ENCODE measurements at places on chromosomes 11 and 22.

DNA sequence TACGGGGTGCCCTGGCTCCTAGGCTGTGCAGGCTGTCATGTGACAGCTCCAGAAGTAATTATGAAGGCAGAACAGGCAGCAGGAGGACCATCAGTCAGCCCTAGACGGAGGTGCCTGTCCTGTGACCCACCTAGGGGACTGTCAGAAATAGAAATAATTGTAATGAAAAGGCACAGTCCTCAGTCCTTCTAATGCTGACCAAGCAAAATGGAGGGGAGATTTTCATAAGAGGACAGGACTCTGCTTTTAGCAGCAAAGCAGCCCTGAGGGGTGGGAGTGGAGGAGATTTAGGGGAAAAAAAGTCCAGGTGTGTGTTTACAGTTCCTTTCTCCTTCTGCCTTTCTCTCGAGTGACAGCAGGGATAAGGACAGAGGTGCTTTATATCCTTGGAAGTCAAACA, 108.3 kb upstream of the KIRREL3 start:
- DNase-seq, result no peak

DNA sequence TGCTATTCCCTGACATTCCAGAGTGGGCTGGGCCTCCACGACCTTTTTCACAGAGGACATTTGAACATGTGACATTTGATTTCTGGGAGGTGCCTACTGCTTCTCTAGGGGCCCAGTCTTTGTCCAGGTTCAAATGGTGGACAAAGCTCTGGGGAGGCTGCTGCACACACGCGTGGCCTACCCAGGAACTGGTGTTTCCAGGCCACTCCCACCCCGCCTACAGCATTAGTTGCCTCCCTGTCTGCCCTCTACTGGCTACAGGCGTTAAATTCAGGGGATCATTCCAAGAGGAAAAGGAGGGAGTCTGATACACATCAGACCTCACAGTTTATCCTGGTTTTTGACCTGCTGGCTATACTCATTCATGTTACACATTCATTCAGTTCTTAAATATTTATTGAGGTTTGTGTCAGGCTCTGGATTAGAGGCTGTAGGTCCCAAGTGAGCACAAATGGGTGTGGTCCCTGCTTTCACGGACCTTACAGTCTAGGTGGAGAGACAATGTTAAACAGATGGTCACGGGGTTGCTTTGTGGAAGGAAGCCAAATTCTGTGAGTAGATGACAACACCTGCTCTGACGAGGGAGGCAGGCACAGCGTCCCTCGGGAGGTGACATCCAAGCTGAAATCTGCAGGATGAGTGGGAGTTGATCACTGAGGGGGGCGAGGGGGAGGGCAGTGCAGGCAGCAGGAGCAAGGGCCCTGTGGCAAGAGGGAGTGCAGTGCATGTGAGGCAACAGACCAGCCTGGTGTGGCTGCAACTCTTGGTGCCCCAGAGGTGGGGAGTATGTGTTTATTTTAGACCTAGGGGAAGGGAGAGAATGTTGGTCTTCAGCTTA, 11.8 kb downstream of the TUB start:
- DNase-seq, result no peak

DNA sequence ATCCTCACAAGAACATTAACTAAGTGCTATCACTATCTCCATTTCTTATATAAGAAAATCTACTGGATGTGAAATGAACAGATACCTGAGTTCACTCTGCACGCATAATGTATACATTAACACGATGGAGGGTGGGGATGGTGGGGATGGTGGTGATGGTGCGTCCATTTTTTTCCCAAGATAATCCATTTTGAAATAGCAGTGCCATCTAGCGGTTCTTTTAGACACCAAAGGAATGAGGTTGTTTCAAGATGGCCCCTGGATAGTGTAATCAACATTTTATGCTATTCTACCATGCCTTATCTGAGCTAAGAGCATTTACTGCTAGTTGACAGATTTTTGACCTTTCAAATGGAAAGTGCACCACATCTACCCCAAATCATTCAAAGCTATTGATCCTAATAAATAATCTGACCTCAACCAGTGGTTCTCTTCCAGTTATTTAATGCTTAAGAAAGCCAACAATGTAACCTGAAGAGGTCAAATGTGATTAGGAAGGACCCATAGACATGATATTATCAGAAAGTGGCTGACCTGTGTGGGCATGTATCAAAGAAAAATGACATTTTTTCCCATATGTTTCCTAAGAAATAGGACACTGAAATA, 714.7 kb upstream of the TENM4 start:
- peak; percentile 4 for DNase-seq

- no peak for DNase-seq
Observed at GRCh38 chr11:30861531-30861930, 275.4 kb upstream of the MPPED2 start.

- DNase-seq, result no peak
Observed at GRCh38 chr11:44824300-44824704, 97.5 kb downstream of the TSPAN18 start.

GRCh38 chr11:119999220-119999619, 138.7 kb downstream of the TRIM29 start:
- DNase-seq, result no peak

DNA sequence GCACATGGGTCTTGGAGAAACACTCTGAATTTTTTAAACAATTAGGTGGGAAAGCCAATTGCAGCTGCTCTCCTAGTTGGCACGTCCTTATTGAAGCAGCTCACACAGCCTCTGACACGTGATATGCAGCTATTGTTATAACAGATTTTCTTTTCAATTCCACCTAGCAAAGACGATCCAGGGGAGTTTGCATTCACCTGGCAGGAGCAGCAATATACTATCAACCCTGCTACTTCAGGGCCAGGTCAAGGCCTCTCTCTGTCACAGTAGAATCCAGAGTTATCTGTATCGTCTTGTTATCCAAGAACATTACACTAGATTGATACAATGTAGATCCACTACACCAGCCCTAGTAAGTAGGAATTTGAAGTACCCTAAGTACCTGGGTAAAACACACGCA, 8.3 kb downstream of the KRTAP5-11 start:
- no peak for DNase-seq

DNA sequence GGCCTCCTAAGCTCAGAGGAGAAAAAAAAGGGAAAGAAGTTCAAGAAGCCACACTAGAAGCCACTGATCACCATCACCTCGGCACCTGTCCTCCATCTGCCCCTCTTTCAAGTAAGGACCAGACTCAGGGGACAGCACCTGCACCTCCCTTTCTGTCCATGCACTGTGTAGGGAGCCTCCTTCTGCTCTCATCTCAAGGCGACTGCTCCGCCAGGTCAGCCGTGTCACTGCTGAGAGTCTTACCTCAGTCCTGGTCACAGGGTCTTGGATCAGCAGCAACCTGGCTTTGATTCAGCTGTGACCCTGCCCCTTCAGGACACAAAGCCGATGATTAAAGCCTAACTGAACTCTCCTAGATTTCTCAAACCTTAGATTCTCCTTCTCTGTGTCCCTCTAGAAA, 101.5 kb downstream of the ZNF280B start:
- no peak for DNase-seq

- DNase-seq, result no peak
Observed at GRCh38 chr11:64590763-64591221, at the start of gene SLC22A12. TSS of gene SLC22A12 (plus strand) at chr11:64591220. CDS start at chr11:64591557, 337 bp downstream.

DNA sequence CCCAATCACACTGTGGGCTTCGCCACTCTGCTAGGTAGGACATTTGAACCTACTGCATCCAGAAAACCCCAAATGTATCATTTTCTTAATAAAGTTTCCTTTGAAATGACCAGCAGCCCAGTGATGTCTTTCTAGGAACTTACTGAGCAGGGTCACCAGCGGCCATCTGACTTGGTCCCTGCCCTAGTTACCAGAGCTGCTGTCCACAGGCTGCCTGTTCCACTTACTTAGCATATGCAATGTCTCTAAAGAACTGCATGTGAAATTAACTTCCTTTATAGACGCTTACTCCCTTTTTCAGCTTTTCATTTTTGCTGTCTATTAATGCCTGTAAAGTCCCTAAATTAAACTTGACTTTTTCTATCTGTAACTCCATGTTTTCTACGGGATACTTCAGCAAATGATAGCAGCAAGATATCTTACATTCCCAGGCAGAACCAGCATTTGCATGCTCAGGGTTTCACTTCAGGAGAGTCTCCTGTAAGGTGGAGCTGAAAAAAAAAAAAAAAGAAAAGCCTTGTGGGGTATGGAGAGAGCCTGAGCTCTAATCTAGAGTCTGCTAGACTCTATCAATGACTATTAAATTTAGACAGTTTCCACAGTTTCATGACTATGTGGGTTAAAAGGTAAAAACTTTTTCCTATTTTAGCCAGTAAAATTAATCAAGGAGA, 125.0 kb downstream of the FAT3 start:
- DNase-seq, result no peak

DNA sequence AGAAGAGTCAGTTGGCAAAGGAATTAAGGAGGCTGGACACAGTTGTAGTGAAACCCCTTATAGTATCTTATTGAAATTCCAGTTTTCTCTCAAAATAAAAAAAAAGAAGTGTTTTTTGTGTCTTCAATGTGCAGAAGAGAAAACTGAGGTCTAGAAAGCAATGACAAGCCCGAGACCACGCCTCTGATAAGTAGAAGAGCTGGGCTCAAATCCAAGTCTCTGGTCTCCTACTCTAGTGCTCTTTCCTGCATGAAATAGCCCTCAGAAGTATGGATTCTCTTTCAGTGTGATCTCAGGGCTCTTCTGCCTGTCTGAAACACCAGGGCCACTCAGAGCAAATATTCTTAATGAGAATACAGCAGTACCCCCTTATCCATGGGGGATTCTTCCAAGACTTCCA, 200.9 kb downstream of the KIF18A start:
- no peak for DNase-seq

DNA sequence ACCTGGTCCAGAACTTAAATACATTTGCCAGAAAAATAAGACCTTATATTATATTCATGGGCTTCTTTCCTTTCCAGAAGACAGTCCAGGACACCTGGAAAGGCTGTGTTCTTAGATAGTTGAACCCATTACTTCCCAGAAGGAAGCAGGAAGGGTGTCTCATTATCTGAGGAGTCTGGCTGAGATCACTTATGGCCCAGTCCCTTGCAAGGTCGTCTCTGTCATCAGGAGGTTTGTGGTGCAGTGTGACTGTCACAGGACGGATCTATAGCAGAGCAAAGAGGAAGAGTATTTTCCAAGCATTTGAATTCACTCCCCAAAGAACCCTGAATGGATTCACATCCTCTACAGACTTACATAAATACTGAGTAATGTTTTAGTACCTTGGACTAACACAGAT, 270.7 kb upstream of the MTNR1B start:
- no peak for DNase-seq

GRCh38 chr11:105023003-105023402, at the start of gene CASP5:
TSS of gene CASP5 (minus strand) at chr11:105023168. CDS start at chr11:105023136, 32 bp downstream.
- DNase-seq, result no peak

DNA sequence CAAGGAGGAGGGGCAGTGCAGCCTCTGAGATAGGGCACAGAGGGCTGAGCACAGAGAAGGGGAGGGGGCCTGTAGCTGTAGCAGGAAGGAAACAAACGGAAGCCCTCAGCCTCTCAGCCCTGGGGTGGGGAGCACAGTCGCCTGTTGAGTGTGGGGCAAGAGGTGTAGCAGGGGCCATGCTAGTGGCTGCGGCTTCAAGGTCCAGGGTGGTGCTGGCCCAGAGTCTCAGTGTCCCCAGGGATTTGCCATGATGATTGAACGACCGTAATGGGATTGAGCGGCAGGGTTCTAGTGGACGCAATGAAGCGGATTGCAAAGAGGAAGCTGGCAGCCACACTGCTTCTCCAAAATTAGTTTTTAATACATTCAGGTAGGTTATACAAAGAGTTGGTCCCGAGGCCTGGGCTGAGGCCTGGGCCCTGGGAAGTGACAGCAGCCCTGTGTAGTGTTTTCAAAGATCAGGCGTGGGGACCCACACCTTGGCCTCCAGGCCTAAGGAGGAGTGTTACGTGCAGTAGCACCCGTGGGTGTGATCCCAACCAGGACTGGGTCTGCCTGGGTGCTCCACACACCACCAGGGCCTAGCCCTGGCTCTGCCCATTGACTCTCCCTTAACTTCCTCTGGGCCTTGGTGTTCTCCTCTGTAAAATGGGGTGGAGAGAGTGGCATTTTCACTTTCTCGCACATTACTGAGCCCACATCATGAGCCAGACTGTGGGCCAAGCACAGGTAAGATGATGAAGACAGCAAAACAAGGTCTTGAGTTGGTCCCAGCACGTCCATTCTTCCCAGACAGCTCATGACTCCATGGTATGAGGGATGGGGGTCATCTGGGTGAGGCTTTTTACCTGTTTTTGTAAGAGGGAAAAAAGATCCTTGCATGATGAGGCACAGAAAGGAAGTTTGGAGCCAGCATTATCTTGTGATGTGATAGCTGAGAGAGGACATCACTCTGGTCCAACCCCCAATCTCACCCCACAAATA, 13.1 kb downstream of the LRRC32 start:
- DNase-seq, result no peak

GRCh38 chr22:22960307-22960706, 72.7 kb downstream of the IGLL5 start:
- DNase-seq, result no peak

DNA sequence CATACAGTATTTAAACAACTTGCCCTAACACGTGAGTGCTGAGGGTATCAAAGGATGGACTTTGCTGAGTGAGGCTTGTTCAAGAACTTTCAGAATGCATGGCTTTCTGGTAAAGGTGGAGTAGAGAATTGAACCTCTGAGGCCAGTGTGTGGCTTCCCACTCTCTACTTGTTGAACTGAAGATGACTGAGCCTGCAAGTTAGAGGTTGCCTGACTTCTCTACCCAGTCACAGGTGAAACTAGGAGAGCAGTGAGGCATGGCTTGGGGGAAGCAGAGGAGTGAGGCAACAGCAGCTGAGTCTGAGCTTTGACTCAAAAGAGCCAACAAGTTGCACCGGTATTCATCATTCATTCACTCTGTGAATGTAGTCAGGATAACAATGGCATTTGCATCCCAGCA, 256.4 kb upstream of the SESN3 start:
- DNase-seq, result no peak

DNA sequence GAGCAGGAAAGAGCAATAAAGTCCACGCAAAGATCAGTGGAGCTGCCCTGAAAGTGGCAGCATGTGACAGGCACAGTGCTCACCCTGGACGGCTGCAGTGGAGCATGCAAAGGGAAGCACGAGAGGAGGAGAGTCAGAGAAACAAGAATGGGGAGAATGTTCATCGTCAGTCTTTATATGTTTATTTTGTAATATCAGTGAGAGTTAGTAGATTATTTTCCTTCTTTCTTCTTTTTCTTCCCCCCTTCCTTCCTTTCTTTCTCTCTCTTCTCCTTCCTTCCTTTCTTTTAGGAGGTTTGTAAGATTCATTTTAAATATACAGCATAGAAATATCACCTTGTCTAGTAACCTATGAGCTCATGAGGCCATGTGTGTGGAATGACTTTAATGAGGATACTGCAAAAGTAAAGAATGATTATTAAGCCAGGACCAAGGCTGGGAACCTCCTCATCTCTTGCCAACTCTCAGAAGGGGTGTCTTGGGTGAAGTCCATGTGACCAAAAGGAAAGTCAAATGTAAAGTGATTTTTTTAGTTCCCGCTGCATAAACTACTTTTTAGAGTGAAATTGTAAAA, 321.1 kb downstream of the AASDHPPT start:
- DNase-seq, result no peak
